ENCODE measurements at places on chromosomes 11 and 22. TPM values are rescaled to one million over a fixed set of nuclear protein-coding genes. Genes with fewer than 3 reads are reported as not detected.

DENND5A gene
- total RNA-seq: 122 TPM

TXNRD2 gene
- total RNA-seq: 33.8 TPM

KIAA1671 gene
- 5.1 TPM for total RNA-seq

NXPE1 gene
- not detected for total RNA-seq

FAM111B gene
- total RNA-seq: 2.9 TPM

JHY gene
- total RNA-seq: 6.3 TPM

ANO3 gene
- not detected for total RNA-seq

HTR3A gene
- total RNA-seq: not detected

SCGB2A2 gene
- not detected for total RNA-seq

RASD2 gene
- not detected for total RNA-seq

CHADL gene
- 0.83 TPM for total RNA-seq

MOV10L1 gene
- total RNA-seq: not detected

DGAT2 gene
- 0.57 TPM for total RNA-seq

UBQLN3 gene
- not detected for total RNA-seq

APOBEC3B gene
- not detected for total RNA-seq

KRTAP5-2 gene
- total RNA-seq: not detected

OR8I2 gene
- total RNA-seq: not detected

IL18BP gene
- total RNA-seq: 15.1 TPM

TSPAN32 gene
- 171 TPM for total RNA-seq

CSNK2A3 gene
- total RNA-seq: 1.5 TPM

TMEM191B gene
- total RNA-seq: 12.4 TPM

TRIM51G gene
- not detected for total RNA-seq

TTC12 gene
- total RNA-seq: 92.0 TPM

SLCO2B1 gene
- total RNA-seq: 0.99 TPM

PGA5 gene
- not detected for total RNA-seq

GSTT2B gene
- total RNA-seq: not detected

ELFN2 gene
- total RNA-seq: 0.55 TPM

MRPL48 gene
- total RNA-seq: 26.6 TPM

NOL12 gene
- 48.6 TPM for total RNA-seq

CATSPER1 gene
- not detected for total RNA-seq

CD3E gene
- 564 TPM for total RNA-seq

CNIH2 gene
- total RNA-seq: 1.1 TPM

OR11H1 gene
- total RNA-seq: not detected

RTL10 gene
- 33.0 TPM for total RNA-seq

FOSL1 gene
- total RNA-seq: not detected

PIWIL4 gene
- 1.6 TPM for total RNA-seq

VPREB3 gene
- 1.8 TPM for total RNA-seq

OMP gene
- 1.1 TPM for total RNA-seq

DNAJB13 gene
- 0.60 TPM for total RNA-seq

TMPRSS5 gene
- total RNA-seq: 1.0 TPM

All from naive thymus-derived CD8-positive, alpha-beta T cell (primary cell).